ENCODE measurements at places on chromosomes 16 and 17.

DNA sequence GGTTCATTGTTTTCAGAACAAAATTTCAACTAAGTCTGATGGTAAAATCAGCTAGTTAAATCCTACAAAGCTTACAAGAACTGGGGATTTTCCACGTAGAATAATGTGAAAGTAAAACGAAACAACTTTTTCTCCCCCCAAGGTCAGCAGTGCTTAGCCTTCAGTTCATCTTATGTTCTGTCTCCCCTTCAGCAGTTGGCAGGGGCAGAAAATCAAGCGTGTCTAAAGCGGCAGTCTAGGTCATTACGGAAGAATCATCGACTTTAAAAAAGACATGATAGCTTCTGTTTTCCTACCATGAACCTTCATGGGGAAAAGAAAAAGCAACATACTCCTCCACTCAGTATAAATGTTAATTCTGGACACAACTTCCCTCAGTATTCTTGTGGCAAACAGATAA is 50.7 kb downstream of the GNA13 start:
- peak; percentile 47 for DNase-seq

- no peak for DNase-seq
Observed at GRCh38 chr17:79020631-79021301, 3.2 kb upstream of the C1QTNF1 start.

- DNase-seq, result no peak
Observed at GRCh38 chr17:41567317-41567716, 4.5 kb downstream of the KRT9 start.

DNA sequence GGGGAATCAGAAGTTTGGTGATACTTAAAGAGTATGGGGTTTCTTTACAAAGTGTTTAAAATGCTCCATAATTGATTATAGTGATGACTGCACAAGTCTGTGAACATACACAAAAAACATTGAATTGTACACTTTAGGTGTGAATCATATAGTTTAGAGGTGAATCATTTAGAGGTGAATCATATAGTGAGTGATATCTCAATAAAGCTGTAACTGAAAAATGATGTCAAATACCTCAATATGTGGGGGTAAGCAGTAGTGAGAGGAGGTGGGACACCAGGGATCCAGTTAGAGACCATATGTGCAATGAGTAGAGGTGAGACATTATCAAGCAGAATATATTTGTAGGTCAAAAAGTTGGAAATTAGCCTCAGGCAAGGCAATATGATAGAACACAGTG is 264.5 kb downstream of the PMP22 start:
- DNase-seq, result no peak

DNA sequence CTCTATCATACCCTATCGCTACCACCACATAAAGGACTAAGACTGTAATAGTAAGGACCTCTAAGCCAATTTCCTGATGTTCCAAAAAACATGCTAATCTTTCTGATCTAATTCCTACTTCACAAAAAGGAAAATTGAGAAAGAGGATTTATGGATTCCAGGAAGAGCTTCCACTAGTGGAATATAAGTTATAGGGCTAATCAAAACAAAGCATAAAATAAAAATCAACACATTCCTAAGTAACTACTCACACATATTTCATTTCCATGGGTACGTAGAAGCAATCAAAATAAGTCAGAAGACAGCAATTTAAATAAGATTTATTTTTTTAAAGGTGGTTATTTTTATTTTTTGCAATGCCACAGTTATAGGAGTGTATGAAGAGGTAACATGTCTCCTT is 12.4 kb downstream of the CCDC43 start:
- no peak for DNase-seq

GRCh38 chr17:61253362-61253761 is 146.3 kb upstream of the TBX2 start:
- DNase-seq, result no peak

GRCh38 chr16:1942047-1942809 is 771 bp downstream of the MSRB1 start:
- DNase-seq, result no peak

GRCh38 chr17:71257096-71257495 is 863.7 kb upstream of the SOX9 start:
- no peak for DNase-seq

- DNase-seq, result no peak
Observed at GRCh38 chr17:67474081-67474661, 97.1 kb downstream of the PITPNC1 start.

DNA sequence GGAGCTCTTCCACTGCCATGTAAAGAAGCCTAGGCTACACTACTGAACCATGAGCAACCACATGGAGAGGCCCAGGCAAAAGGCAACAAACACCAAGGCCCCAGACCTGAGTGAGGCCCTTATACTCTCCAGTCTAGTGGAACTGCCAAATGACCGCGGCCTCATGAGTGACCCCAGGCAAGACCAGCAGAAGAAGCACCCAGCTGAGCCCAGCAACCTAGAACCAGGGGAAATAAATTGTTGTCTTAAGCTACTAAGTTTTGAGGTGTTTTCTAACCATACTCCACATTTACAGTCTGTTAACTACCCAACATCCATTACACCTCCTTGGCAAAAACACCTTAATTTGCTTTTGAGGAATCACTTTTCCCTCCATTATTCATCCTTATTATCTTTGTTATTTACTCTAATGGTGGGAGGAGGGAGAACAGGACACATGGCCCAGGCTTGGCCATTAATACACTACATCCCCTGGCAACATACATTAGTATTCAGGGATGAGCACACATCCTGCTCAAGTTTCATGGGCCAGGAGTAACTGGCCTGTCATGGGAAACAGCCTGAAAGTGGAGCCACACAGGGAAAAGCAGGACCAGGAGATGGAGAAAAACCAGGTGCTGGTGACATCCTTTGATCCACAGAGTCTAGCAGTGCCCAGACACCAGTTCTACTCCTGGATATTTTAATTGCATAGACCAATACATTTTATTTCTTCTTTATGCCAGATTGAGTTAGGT is 26.2 kb downstream of the SLC39A11 start:
- no peak for DNase-seq

GRCh38 chr16:22003195-22003594 is 2.3 kb upstream of the PDZD9 start:
- no peak for DNase-seq

DNA sequence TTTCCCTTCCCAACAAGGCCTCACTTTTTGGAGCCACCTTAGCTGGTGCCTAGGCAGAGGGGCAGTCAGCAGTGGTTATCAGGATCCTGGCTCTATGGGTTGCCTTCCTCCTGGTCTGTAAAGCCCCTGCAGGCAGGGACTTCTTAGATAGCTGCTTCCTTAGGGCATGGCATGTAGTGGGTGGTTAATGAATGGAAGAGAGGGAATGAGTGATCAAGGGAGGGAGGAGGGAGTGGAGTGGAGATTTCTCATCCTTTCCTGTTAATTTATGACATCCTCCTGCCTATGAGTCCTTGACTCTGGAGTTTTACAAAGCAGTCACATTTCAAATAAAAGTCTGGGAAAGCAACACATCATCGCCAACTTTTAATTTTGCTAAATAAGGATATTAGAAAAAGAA is 40.7 kb downstream of the SNX20 start:
- DNase-seq, result no peak

DNA sequence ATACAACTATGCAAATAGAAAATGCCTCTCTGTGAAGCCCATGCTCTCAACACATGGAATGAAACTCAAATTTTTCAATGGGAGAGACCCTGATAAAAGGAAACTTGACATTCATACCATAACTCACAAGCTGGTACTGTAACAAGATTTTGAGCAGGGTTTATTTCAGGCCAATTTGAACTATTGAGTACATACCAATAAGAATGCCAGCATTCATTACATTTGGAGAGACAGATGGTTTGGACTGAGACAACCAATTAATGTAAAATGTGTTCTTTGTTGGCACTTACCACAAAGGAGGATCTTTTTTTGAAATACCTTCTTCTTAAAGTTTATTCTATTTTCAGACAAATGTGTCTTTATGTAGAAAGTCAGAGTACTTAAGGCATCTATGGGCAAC is 1357.0 kb upstream of the GOT2 start:
- DNase-seq, result no peak

DNA sequence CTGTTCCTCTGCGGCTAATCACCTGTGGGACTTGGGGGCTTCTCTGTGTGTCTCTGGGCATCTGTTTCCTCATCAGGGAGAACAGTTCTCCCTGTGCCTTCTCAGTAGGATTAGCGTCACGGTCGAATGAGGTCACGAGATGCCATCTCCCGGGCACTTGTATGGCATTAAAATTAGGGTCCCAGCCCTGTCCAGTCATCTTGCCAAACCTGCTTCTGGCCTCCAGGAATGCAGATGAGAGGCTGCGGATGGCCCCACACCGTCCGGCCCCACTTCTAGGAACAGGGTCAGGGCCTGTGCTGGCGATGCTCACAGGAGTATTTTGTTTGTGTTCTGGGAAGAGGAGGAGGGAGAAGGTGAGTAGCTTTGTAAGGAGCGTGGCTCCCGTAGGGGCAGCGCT is 58.5 kb downstream of the OR1D5 start:
- DNase-seq, result no peak

DNA sequence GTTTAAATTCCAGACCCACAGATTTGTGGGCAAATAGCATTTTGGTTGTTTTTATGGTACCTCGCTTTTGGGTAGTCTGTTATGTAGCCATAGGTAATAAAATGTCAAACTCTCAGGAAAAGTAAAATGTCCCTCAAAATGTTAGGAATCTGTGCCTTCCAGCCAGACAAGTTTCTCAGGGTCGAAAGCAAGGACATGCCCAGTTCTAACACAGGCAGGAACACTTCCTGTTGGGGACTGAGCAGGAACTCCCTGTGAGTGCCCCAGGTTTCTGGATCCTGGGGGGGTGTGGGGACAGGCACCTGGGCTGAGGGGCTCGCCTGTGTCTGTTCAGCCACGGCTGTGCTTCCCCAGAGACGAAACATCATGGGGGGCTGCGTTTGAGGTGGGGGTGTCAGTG is 62.3 kb downstream of the GNA13 start:
- DNase-seq, result no peak

GRCh38 chr17:40307740-40308239 is 1.2 kb upstream of the RARA start:
- no peak for DNase-seq

GRCh38 chr16:86740298-86740697 is 161.9 kb downstream of the FOXL1 start:
- DNase-seq, result no peak

DNA sequence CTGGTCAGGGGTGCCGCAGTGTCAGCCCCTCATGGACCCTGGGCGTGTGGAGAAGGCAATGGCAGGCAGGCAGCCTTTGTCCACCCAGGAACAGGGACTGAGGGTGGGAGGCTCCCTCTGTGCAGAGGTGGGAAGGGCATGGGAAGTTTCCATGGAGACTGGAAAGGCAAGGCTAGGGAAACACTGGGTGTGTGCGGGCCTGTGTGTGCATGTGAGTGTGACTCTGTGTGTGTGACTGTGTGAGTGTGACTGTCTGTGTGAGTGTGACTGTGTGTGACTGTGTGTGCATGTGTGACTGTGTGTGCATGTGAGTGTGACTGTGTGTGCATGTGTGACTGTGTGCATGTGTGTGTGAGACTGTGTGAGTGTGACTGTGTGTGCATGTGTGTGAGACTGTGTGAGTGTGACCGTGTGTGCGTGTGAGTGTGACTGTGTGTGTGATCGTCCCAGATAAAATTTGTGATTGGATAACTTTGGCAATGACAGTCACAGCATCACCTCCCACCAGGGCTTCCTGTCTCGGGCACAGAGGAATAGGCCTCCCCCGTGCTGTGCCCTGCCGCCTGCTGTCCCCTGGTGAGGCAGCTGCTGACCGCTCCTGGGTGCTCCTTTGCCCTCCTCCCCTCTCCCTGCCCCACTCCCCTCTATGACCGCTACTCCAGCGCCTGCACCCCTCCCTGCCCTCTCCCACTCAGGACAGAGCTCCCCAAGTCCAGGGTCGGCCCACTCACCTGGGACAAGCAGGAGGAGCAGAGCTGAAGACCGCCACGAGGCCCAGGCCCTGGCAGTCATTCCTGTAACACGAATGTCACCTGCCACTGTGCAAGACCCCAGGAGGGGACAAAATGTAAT is 698 bp downstream of the CD300C start:
- no peak for DNase-seq

DNA sequence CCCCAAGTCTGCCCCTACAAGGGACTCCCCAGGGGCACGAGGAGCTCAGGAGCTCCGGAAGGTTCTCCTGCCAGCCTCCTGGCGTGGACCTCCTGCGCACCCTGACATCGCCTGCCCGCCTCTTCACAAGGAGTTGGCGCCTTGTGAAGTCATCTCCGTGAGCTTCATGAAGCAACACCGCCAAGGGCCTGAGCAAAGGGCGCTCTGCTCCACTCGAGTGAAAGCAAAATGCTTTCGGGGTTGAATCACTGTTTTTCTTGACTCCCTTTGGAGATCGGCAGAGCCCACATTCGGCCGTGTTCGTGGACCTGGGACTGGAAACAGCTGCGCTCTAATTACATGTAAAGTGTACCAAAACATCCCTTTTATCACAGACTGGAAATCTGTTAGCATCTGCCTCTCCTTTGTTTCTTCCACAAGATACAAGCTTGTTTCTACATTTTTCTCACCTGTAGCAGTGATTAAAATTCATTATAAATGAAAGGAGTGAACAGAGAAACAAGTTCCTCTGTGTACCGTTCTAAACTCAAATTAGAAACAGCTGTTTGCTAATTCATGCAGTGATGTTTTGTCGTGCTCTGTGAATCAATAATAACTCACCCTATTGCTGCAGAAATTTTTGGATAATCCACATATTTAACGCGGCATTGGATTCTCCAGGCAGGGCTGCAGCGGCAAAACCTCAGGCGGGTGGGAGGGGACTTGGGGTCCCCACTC is 203.3 kb downstream of the ZNF423 start:
- DNase-seq, result no peak

GRCh38 chr17:16081507-16082087 is 82.0 kb downstream of the TTC19 start:
- DNase-seq, result no peak

DNA sequence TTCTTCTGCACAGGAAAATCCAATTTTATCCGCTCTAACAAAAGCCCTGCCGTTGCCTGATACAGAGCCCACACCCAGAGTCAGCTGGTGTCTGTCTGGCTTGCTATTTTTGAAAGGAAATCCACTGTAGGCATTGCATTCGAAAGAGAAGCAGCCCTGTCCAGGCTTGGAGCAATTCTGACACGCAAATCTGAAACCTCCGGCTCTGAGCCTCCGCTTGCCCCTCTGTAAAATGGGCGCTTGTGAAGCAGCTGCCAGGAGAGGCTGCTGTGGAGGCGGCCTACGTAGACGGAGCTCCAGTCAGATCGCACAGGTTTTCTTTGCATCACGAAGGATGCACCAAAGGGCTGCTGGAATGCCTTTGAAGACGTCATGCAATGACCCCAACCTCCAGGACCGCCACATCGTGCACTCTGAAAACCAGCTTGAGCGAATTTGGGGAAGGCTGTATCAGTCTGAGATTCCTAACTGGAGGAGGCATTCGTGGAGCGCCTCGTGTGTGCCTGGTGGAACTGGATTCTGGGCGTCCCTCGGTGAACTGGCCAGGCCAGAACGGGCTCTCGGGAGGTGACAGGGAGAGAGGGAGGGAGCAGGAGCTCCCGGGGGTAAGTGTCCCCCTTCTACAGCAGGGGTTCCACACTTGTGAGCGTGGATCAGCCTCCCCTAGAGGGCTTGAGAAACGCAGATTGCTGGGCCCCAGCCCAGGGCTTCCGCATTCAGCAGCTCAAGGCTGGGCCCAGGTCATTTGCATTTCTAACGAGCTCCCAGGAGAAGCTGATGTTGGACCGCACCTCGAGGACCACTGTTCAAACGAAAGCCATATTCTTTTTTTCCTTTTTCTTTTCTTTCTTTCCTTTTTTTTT is 215.5 kb downstream of the MRTFB start:
- DNase-seq, result no peak

GRCh38 chr16:2835638-2836493 is 5.8 kb downstream of the ZG16B start:
- no peak for DNase-seq

Data from GM10248 (cell line).